Adrenal gland (tissue), 19 donors: ENCODE measurements at places on chromosomes 3 and 15. TPM values are rescaled to one million over a fixed set of nuclear protein-coding genes. Genes with fewer than 3 reads are reported as not detected.

GRCh38 chr3:90132197-90132596 is 1024.8 kb downstream of the EPHA3 start:
- no peaks in the 10 kb centered on the region for H3K27me3 ChIP-seq
- H3K27ac ChIP-seq, result no peak overlapping the region
- no peaks in the 10 kb centered on the region for H3K4me1 ChIP-seq
- no peak overlapping the region for H3K4me3 ChIP-seq
- no peak for DNase-seq
- H3K36me3 ChIP-seq, result no peaks in the 10 kb centered on the region

GRCh38 chr15:38021259-38021658 is 86.8 kb downstream of the TMCO5A start:
- DNase-seq, result no peak
- no peaks in the 10 kb centered on the region for H3K4me1 ChIP-seq
- no peaks in the 10 kb centered on the region for H3K27me3 ChIP-seq
- no peak overlapping the region for H3K4me3 ChIP-seq
- no peaks in the 10 kb centered on the region for H3K36me3 ChIP-seq

DNA sequence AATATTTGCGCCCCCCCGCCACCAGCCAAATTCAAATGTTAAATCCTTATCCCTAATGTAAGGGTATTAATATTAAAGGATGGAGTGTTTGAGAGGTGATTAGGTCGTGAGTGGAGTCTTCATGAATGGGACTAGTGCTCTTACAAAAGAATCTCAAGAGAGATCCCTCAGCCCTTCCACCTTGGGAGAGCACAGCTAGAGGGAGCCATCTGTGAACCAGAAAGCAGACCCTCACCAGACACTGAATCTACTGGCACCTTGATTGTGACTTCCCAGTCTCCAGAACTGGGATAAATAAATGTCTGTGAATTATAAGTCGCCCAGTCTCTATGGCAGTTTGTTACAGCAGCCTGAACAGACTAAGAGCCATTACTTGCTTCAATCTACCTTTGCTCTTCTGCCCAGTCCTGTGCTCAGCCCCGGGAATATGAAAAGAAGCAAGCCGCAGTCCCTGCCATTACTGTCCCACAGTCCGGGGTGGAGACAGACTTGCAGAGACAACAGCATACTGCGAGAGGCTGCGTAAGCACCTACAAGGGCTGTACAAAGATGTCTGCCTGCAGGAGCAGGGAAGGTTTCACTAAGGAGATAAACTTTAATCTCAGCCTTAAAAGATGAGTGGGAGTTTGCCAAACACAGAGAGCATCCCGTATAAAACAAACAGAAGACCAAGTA is 110.7 kb upstream of the TMCO5A start:
- no peaks in the 10 kb centered on the region for H3K36me3 ChIP-seq
- H3K27ac ChIP-seq, result no peak overlapping the region
- H3K27me3 ChIP-seq, result no peaks in the 10 kb centered on the region
- no peaks in the 10 kb centered on the region for H3K4me1 ChIP-seq

DNA sequence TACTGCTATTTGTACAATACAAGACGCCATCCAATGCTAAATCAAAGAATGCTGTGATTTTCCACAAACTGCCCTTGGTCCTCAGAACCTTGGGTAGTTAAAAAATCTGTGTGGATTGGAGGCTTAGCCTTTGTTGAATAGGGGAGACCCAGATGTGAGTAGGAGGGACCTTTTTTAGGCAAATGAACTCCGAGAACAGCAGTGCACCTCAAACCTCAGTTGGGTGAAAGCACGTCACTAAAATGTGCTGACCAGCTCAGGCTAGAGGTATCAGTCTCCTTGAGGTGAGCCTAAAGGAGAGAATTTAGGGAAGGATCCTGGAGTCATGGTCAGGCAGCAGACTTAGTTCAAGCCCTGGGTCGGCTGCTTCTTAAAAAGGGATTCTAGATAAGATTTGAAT is 200.7 kb downstream of the SOX2 start:
- no peaks in the 10 kb centered on the region for H3K27me3 ChIP-seq
- H3K27ac ChIP-seq, result no peak overlapping the region
- no peaks in the 10 kb centered on the region for H3K36me3 ChIP-seq
- H3K4me1 ChIP-seq, result no peaks in the 10 kb centered on the region
- H3K4me3 ChIP-seq, result no peak overlapping the region
- DNase-seq, result no peak

SLC6A20 gene
- polyA plus RNA-seq, result 0.30 TPM

FBXL22 gene
- 5.9 TPM for polyA plus RNA-seq

RASGRP1 gene
- polyA plus RNA-seq, result 0.42 TPM
